ENCODE measurements at places on chromosomes 4 and X.

- DNase-seq, result peak; percentile 64
Measured at GRCh38 chr4:108492816-108493595, 127.4 kb upstream of the RPL34 start.

DNA sequence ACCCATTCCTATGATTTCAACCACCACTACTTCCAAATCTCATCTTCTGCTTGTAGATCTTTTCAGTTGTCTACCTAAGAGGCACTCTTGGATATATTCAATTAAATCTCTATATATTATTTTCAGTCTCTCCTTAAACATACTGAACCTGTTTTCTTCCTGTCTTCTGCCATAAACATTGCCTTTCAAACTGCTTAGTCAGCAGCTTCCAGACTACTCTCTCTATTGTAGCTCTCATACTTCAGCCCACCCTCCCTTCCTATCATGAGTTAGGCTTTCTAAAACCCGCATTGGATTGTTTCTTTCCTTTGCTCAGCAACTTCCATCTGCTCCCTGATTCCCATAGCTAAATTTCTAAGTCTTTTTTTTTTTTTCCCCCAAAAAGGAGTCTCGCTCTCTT, 4.5 kb downstream of the AP1AR start:
- no peak for DNase-seq

- DNase-seq, result no peak
Measured at GRCh38 chr4:184821242-184821641, 4.5 kb downstream of the ACSL1 start.

GRCh38 chr4:26993539-26993938, 132.9 kb downstream of the STIM2 start:
- DNase-seq, result no peak

- DNase-seq, result no peak
Measured at GRCh38 chrX:105315248-105315647, 94.8 kb upstream of the TEX13A start.

DNA sequence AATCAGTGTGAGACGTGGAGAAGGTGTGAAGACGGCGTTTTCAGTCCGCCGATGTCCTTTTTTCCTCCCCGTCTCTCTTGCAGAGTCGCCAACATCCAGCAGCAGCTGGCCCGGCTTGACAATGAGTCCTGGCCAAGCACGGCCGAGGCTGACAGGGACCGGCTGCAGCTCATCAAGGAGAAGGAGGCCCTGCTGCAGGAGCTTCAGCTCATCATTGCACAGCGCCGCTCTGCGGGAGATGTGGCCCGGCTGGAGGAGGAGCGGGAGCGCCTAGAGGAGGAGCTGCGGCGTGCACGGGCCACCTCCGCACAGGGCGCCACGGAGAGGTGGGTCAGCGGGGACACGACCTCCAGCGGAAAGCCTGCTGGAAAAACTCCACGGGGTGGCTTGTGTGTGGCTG, 47.1 kb upstream of the CLCN4 start:
- no peak for DNase-seq

GRCh38 chr4:114036426-114036825, 57.0 kb upstream of the ARSJ start:
- no peak for DNase-seq

DNA sequence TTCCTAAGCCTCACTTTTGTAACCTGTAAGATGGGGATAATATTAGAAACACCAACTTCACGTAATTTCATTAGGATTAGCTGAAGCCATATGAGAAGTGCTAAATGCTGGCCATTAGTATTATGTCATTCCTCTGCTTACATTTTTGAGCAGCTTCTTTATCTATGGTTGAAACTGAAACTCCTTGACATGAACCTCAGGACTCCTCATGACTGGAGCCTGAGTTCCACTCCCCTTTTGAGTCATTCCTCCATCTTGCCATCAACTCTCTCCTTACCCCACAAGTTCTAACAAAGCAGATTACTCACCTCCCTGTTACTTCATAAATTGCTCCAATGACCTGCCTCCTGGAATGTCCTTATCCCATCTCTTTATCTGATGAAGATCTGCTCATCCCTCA, 123.2 kb upstream of the KCNIP4 start:
- DNase-seq, result no peak

DNA sequence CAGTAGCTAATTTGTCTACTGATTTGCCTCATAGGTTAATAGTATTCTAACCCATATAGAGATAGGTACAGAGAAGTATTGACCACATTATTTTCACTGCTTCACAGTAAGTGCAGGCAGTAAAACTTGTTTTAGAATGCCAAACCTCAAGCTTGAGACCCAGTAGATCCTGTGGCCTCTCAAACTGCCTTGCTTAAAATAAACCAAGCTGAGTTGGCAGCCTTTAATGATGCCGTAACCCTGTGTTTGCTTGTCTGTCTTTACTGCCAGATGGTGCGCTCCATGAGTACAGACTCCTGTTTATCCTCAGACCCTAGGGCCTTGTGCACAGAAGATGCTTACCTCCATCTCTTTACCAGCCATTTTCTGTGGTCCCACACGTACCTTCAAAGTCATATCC, 50.8 kb downstream of the ANXA3 start:
- DNase-seq, result no peak

DNA sequence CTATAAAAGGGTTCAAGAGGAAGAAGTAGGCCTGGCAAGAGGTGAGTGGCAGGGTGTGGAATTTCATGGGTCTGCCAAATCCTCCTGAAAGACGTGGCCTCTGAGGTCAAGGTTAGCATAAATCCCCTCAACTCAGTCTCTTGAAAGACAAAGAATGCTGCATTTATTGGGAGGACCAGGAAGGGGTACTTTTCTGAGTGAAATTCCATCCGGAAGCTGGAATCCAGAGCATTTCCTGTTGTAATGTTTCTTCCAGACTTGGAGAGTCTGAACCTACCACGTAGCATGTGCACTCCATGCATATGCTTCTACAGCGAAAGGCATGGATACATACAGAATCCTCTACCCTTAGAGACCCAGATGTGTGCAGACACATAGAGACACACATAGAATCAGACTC, 13.4 kb upstream of the FGD1 start:
- DNase-seq, result no peak

- DNase-seq, result no peak
Measured at GRCh38 chrX:122047261-122047660, 999.9 kb downstream of the GLUD2 start.

DNA sequence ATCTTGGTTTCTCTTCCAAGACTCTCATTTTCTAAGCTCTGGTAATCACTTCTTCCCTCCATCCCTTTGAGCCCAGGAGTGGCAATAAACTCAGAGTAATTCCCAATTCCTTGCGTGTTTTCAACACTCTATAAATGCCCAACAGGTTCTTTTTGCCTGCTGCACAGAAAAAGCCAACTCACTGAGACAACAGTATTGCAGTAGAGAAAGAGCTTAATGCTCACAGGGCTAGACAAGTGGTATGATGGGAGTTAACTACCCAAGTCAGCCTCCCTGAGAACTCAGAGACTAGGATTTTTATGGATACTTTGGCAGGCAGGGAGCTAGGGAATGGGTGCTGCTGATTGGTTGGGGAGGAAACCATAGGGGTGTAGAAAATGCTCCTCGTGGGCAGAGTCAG, 103.4 kb downstream of the MTNR1A start:
- no peak for DNase-seq

DNA sequence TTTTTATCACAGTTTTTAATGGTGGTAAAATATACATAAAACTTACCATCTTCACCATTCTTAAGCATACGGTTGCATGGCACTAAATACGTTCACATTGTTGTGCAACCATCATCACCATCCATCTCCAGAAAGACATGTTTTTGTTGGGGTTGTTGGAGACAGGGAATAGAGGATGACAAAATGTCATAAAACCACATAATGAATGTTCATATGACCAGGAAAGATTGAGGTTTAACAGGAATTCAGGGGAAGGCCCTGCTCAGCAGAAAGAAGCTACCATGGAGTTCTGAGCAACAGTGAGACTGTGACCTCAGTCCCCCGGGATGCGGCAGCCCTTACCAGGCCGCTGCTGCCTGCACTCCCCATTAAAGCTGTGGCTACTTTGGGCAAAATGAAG, 63.9 kb upstream of the TRIM2 start:
- no peak for DNase-seq

DNA sequence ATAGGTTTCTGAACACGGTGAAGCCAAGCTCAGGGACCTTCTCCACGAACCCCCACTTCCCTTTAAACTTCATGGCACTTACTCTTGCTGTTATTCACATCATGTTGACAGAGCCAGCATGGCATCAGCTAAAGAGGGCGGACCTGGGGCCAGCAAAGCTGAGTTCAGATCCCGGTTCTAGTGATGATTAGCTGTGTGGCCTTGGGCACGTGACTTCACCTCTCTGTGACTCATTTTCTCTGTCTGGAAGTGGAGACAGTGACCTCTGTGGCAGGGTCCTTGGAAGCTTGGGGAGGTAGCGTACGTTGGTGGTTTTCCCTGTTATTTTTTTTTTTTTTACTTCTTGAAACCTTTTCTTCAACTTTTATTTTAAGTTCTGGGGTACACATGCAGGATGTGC, 13.4 kb downstream of the EVC start:
- DNase-seq, result no peak

GRCh38 chrX:82961129-82961528, 547.0 kb upstream of the POU3F4 start:
- DNase-seq, result no peak

DNA sequence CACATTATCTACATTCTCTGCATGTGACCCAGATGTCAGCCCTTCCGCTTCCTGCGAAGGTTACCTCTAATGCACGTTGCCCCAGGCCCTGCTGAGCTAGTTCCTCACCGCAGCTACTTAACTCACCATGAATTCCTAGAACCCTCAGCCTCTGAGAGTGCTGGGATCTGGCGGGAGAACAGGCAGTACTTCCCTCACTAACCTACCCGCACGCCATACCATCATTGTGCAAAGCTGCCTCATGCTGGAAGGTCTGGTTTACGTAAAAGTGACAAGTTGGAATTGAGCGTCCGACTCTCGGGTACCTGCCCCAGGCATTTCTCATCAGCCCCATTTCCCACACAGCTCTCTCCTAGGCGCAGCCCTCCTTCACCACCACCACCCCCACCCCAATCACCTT, 6.3 kb downstream of the SLC25A4 start:
- no peak for DNase-seq

DNA sequence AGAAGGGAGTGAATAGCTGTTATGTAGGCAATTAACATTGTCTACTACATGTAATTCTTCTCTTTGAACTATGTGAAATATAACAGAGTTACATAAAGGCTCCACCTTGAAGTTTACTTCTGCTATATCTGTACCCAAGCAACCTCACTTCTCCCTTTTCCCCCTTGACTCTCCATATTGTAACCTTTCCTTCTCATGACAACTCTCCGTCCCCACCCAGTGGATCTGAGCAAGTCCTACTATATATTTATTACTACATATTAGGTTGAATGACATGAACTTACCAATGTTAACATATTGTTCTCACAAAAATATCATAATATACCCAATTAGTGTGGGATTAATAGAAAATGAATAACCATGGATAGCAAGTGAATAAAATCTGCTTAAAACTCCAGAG, 93.2 kb upstream of the ATP8A1 start:
- no peak for DNase-seq

GRCh38 chr4:6423575-6423974, 48.8 kb downstream of the PPP2R2C start:
- no peak for DNase-seq

- no peak for DNase-seq
Measured at GRCh38 chr4:47238667-47239066, 207.3 kb downstream of the GABRB1 start.

DNA sequence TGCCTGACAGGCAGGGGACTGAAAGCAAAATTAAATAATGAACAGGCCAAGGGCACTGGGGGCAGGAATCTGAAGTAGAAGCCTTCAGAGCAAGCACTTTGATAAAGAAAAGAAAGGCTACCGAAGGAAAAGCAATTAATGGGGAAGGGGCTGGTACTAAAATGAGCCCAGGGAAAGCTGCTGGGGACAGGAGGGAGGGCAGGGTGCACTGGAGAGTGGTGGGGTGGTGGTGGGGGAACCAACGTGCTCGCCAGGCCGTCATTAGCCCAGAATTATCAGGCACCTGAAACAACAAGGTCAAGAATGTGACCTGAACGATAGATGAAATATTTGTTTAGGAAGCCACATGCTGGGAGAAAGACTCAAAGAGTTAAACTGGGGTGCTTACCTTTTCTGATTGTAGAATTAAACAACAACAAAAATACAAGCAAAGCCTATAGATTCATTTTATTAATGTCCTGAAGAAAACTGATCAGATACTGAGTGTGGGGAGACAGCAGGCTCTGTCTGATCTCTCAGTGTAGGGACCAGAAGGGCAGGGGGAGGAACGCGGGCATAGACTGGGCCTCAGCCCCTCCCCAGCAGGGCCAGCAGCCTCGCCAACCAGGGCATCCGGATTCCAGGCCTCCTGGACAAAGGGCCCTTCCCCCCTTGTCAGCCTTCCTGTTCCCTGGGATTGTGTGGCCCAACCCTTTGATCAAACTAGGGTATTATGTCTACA, 239.7 kb upstream of the KLF3 start:
- peak; percentile 35 for DNase-seq

- DNase-seq, result no peak
Measured at GRCh38 chr4:40825014-40825838, 75.5 kb downstream of the NSUN7 start.

DNA sequence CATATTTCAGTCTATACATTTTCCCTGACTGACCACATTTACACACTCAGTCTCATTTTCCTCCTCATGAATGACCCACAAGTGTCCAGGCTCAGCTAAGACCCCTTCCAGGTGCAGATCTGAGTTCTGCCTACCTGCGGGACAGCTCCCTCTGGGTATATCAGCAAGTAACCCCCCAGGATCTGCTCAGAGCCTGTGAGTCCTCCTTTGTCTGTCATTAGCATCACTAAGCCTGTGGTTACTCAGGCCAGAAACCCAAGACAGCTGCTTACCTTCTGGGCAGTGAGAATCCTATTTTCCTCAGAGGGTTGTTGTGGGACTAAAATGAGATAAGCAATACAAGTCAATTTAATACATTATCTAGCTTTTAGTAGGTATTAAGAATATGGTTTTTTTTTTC, 487.6 kb upstream of the BOD1L1 start:
- no peak for DNase-seq

DNA sequence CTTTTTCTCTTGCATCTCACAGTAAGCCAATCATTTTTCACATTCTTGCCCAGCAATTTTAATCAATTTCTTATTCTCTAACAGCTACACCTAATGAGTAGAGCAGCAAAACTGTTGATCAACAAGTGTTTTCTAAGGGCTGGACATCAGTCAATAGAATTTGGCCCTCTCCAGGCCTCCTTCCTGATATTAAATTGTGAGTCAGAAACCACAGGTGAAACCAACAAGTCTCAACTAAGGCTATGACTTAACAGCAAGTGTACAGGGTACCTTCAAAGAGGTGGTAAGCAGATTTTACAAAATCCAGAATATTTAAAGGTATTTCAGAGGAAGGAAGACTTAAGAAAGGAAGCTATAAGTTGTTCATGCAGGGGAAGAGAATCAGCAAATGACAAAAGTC, 156.5 kb upstream of the ARHGAP24 start:
- no peak for DNase-seq
